CD14-positive monocyte (primary cell): ENCODE measurements at places on chromosomes 11 and 22. TPM values are rescaled to one million over a fixed set of nuclear protein-coding genes. Genes with fewer than 3 reads are reported as not detected.
A peak's percentile ranks its signal among the peaks of the same experiment; 100 is the strongest.

KCTD17 gene
- 35.2 and 40.0 TPM in 2 replicates for polyA plus RNA-seq

TTC38 gene
- polyA plus RNA-seq = 22.5 and 23.9 TPM in 2 replicates

- DNase-seq = no peak
These were observed 4.3 kb upstream of the SLC6A5 start for GRCh38 chr11:20595101-20595500.

DNA sequence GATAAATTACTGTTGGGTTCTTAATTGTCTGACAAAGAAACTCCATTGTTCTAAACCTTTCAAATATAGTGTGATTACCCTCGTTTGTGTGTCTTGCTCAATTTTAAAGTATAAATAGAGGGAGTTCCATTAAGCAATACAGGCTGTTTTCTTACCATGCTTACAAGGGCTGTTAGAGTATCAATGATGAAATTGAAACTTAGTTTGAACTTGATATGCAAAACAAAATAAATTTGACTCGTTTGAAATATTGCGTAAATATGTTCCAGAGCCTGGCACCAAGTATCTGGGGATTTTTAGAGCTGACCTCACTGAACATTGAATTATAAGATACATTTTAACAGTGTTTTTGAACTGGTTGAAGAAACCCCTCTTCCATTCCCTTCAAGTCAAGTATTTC is 31.7 kb downstream of the TEAD1 start:
- DNase-seq = no peak

DNA sequence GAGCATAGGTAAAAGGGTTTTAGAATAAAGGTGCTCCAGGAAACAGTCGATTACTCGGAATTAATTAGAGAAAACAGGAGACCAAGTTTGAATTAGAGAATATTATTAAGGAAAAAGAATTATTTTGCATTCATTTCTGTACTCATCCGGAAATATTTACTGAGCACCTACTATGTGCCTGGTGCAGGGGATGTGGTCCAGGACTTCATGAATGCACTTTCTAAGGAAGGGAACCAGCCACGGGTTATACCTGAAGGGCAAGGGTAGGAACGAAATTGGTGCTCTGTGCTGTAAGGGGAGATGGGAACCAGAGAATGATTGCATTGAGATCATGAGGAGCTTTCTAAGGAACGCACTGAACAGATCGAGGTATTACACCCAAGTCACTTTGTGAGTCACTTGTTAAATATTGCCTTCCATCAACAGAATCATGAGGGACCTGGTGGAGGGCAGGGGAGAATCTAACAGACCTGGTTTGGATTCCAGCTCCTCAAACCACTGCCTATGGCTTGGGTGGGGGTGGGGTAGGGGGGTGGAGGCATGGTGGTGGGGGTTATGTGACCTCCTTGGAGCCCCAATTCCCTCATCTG is 40.9 kb downstream of the C11orf96 start:
- no peak for DNase-seq

DNA sequence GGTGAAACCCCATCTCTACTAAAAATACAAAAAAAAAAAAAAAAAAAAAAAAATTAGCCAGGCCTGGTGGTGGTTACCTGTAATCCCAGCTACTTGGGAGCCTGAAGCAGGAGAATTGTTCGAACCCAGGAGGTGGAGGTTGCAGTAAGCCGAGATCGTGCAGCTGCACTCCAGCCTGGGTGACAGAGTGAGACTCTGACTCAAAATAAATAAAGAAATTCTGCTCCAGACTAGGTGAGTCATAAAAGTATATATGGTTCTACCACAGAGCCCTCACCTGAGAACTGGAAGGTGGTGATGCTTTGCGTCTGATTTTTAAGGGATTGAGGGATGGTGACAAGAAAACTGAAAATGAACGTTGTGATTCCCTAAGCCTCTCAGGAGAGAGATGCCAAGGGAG is 58.4 kb downstream of the NTM start:
- no peak for DNase-seq

DNA sequence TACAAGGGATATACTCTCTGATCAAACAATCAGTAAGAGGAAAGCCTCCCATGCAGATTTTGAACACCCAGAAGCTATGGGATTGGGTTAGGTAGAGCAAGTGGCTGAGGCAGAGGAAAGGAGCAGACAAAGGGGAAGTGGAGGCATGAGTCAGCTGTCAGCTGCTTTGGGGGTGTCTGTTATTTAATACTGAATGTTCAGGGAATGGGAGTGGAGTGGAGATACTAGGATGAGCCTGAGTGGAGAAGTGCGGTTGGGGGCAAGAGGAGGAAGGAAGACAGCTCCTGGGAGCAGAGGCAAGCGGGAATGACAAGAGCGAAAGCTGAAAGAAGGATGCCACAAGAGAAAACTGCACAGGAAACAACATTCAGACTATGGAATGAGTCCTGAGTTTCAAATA is 22.7 kb upstream of the TMPRSS5 start:
- DNase-seq = peak; percentile 4

- DNase-seq = no peak
These were observed 440 bp upstream of the TIMP3 start for GRCh38 chr22:32800994-32801536.

GRCh38 chr11:18495271-18495670 is 31.5 kb downstream of the TSG101 start:
- peak; percentile 5 for DNase-seq

GRCh38 chr11:126026579-126026978 is 36.1 kb downstream of the CDON start:
- no peak for DNase-seq

DNA sequence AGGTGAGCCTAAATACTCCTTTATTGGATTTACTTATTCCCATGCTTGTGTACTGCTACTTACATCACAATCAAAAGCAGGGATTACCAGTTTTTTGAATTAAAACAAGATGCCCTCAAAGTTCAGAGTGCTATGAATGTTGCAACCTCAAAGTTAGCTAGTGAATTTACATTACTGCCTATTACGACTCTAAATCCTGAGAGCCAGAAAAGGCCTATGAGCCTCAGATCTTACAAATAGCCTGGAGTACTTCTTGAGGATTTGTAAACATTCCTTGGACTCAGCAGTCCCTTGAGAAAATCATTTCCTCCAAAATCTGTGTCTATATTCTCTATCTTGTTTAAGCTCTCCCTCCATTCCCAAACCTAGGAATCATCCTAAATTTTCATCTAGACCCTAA is 25.5 kb downstream of the CHORDC1 start:
- DNase-seq = no peak

- no peak for DNase-seq
These were observed 9.6 kb downstream of the P2RY2 start for GRCh38 chr11:73227571-73228211.

- no peak for DNase-seq
These were observed 58.2 kb downstream of the SMIM38 start for GRCh38 chr11:69213964-69214363.

GRCh38 chr11:120413480-120413879 is 77.3 kb downstream of the ARHGEF12 start:
- no peak for DNase-seq

GRCh38 chr11:95429376-95429907 is 198.4 kb upstream of the SESN3 start:
- no peak for DNase-seq

- DNase-seq = no peak
These were observed 20.2 kb downstream of the PPFIBP2 start for GRCh38 chr11:7534042-7534378.

- DNase-seq = no peak
These were observed 7.3 kb upstream of the ADAMTS8 start for GRCh38 chr11:130435671-130436070.

GRCh38 chr22:43001271-43002201 is 13.4 kb downstream of the PACSIN2 start:
- peak; percentile 57 for DNase-seq

- DNase-seq = no peak
These were observed 113.0 kb upstream of the CLMP start for GRCh38 chr11:123308077-123308476.

DNA sequence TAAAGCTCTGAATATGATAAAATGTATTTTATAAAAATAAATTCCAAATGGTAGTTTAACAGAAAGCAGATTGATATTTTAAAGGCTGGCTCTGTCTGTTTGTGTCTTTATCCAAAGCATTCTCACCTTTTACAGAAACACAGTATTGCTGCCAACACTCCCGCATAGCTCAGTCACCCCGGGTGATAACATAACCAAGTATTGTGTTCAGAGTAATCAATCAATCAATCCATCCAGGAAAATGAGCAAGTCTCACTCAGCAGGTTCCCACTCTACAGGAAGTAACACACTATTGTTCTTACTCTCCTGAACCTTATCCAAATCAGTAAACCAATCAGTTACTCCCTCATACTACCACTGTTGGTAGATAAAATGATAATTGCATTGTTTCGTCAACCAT is 203.4 kb downstream of the LRRC4C start:
- no peak for DNase-seq

DNA sequence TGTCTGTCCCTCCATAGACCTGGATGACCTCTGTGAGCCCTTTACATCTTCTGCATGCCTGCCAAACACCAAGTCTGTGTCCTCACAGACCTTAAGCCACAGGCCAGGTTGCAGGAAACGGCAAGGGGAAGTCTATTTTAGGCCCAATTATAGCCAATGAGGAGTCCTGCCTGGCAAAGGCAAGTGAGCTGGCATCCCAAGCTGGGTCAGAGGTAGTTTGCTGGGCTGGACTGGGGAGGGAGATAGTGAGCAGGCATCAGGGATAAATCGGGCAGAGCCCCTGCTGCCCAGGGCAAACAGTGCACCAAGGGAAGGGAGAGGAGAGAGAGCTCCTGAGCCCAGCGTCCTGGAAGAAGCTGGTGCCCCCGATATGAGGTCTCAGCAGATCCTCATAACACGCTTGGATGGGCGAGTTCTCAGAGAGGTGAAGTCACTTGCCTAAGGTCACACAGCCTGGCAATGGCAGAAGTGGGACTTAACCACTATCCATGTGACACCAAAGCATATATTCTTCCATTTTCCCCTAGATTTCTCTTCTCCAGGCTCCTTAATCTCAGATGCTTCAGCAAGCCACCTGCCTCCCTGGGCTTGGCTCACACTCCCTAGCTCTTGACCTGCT is 3.7 kb upstream of the RELT start:
- peak; percentile 48 for DNase-seq

DNA sequence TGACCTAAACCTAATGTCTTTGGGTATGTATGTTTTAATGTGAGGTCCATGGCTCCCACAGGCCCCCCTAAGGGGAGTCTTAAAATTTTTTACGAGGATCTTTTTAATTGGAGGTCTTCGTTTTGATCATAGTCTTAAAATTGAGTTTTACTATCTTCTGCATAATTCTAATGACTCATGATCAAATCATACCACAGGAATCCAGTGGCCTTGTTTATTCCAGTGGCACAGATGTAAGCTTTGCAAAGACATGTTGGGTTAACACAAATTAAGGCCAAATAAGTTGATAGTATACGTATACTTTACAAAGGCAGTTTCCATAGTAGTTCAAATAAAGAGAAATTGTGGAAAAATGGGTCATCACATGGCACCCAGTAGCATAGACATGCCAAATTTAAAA is 33.9 kb upstream of the FJX1 start:
- no peak for DNase-seq
